ENCODE measurements at places on chromosomes 1 and 21.

DNA sequence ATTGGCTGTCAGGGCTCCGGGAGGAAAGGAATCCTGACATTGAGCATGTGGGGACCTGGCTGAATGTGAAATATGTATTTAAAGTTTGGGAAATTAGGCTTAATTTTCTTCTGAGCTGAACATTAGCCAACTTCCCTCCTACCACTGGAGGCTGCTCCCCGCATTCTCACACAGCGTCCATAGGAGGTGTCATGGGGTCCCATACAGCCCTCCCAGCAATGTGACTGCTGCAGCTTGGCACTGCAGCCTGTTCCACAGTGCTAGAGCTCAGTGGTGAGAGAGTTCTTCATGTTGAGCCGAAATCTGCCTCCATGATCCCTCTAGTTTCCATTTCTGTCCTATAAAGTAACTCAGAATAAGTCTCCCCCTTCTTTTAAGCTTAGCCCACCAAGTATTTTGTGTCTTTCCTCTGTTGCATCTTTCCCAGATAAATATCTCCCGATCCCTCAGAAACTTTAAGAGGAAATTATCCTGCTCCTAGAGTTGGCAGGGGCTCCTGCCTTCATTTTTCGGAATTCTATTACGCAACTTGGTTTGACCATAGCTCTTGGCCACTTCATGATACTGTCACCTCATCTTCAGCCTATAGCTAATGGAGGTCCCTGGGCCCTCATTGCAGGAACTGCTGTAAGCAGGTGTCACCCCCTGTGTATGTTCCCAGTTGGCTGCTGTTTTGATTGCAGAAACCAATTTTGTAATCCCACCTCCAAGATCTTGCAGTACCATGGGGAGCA is 2.0 kb downstream of the FCRL6 start:
- DNase-seq: no peak

DNA sequence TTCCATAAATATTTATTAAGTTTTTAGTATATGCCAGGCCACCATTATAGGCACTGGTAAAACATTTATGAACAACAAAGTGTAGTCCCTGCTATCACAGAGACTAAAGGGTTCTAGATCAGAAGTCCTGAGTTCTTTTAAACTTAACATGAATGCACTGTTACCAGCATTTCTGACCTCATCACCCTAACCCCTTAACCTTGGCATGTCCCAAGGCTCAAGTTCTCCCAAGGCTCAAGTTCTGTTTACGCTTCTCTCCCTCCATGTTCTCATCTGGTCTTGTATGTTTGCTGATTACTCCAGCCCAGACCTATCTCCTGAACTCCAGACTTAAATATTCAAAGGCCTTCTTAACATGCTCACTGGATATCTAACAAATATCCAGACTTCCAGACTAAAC is 54.5 kb downstream of the UBE2T start:
- DNase-seq: no peak

- DNase-seq: no peak
Measured at GRCh38 chr21:15804247-15805005, 74.6 kb downstream of the USP25 start.

DNA sequence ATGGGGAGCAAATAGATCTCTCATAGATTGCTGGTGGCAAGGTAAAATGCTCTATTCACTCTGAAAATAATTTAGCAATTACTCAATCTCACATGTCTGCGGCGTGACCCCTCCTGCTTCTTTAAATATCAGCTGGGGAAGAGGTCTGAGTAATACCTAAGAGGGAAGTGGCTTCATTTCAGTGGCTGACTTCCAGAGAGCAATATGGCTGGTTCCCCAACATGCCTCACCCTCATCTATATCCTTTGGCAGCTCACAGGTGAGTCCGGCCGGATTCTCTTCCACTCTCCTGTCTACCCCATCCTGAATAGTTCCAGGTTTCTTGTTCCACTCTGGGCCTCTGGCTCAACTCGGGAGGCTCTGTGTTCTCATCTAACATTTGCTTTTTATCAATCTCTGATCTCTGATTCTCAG is at the start of gene SLAMF7:
TSS of gene SLAMF7 (plus strand) at position 150 of the 414 bp plus-strand sequence. CDS start at position 205, 55 bp downstream.
- DNase-seq: peak; percentile 62

DNA sequence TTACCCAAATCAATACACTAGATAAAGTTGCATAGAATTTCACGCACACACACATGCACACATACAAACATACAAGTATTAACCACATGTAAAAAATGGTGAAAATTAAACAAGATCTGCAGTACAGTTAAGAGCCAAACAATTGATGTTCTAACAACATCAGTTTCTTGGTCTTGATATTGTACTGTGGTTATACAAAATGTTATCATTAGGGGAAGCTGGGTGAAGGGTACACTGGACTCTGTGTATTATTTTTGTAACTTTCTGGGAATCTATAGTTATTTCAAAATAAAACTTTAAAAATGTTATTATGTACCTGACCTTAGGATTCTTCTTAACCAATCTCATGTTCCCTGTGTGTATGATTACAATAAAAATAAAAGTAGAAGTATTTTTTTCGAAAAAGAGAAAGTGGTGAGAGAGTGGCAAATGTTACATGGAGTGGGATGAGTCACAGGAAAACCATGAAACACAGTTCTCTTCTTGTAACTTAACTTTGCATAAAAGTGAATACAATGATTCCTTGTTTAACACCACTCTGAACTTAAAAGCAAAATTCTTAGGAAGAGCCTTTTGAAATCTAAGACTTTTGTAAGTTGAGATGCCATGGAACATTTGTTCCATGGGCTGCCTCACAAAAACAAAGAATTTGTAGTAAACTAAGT is 101.6 kb upstream of the RUNX1 start:
- DNase-seq: no peak

DNA sequence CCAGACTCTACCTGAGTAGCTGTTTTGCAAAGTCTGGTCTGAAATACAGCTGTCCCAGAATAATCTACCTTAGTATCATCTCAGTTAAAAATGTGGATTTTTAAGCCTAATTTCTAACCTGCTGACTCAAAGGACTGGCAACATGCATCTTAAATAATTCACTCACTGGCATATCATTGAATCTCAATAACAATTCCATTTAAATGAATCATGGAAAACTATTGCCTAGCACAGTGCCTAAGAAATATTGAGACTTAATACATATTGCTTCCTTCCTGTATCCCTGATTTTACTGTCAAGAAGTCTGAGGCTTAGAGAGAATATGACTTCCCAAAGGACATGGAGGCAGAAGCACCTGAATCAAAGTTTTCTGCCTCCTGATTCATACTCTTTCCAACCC is 3.1 kb downstream of the CCDC190 start:
- no peak for DNase-seq

DNA sequence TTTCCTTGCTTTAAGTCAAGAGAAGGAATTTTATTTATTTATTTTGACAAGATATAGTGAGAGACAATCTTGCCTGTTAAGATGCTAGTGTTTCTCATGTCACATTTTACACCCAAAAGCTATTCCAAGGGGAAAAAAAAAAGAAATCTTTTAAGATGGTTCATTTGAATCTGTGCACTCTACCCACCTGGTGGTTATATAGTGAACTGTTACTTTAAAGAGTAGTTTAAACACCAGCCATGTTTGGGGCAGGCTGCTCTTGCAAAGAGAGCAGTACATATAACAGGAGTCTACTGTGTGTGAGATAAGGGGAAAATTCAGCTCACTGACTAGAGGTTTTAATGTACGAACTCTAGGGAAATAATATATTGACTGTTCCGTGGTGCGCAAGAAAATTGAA is 3.3 kb upstream of the ELAVL4 start:
- DNase-seq: no peak

- DNase-seq: no peak
Measured at GRCh38 chr21:36767096-36767495, 68.2 kb downstream of the SIM2 start.

DNA sequence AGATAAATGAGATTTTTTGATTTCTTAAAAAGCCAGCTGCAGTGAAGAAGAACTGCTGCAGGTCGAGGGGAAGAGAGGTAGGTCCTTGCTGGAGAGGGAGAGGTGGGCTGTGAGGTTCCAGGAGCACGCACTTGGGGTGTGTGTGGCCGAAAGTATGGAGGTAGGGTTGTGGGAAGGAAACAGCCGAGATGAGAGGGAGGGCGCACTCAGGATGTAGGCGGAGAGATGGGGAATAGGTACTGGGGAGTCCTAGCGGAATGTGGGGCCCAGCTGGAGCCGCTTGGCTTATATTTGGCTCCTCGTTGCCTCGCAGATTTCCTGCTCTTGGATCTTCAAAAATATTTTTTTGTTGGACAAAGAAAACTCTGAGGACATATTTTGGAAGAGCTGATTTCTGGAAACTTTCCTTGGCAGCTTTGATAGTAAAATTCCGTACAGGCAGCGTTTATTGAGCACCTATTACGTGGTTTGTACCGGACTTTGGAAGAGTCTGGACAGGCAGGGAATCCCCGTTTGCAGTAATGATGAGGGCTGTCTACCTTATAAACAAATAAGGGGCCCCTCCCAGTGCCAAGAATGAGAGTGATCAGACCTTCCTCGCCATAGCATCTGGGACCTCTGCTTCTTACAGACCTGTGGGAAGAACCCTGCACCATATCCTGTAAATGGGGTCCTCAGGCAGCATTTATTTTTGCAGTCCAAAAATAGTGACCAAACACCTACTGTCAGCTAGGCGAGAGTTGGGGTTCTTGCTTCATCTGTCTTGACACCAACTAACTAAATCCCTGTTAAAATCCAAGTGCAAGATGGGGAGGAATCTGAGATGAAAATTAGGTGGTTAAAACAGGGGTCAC is 1.5 kb downstream of the LRRC8D start:
- DNase-seq: no peak

DNA sequence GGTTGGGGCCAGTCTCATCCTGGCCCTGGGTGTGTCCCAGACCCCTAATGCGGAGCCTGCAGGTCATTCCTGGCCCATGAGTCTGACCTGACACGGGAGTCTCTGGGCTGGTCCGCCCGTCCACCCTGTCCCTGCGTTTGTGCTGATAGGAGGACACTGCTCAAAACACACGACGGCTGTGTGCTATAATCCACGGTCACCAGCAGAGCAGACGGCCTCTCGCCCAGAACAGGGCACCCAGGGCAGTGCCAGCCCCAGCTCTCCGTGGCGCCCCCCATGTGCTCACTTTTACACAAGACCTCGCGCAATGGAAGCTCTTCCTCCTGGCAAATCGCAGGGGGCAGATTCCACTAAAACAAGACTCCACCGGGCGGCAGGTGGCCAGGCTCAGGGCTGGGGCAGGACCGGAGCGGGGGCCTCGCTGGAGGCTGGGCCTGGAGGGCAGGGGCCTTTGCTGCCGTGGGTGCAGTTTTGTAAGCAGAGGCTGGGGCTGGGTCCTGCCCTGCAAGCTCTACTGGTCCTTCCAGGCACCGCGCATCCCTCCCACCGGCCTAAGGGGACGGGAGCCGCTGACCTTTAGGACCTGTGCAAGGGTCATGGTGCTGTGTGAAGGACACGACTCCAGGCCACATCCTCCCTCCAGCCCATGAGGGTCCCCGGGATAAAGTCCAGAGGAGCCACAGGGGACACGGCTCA is 10.6 kb upstream of the SLC19A1 start:
- DNase-seq: no peak

GRCh38 chr21:44677881-44678280 is 4.1 kb downstream of the KRTAP12-1 start:
- DNase-seq: no peak

DNA sequence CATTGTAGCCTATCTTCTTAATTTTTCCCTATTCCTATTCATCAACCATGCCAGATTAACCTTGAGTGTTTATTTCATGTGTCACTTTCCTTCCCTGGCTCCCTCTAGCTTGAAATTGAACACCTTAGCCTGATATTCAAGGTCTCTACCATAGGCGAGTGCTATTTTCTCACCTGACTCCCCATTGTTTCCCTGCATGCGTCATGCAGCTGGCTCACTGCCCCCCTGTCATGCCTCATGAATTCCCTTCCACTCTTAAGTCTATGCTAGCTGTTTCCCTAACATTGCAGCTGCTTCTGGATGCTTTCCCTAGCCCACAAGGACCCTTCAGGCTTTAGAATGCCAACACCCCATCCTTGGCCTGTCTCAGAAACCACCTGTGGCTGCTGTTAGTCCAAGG is 56.7 kb upstream of the CD1D start:
- DNase-seq: no peak

DNA sequence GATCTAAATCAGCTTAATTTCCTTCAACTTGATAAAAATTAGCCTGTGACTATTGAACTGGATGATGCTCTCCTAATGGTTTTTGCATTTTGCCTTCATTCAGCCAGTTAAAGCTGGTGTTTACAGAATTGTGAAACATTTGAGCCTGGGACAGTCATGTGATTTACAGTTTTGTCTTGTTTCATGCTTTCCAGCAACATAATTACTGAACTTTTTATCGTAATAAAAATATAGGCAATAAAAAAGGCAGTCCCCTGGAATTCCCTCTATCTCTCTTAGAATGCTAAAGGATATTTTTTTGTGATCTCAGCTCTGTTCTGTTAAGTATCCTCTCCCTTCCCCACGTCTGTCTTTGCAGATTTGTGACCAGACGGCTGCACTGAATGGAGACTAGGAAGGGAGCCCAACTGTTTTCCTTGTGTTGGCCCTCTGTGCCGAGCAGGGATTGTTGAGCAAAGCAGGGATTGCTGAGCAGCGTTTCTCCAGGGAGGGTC is 70.3 kb upstream of the RGL1 start:
- no peak for DNase-seq

DNA sequence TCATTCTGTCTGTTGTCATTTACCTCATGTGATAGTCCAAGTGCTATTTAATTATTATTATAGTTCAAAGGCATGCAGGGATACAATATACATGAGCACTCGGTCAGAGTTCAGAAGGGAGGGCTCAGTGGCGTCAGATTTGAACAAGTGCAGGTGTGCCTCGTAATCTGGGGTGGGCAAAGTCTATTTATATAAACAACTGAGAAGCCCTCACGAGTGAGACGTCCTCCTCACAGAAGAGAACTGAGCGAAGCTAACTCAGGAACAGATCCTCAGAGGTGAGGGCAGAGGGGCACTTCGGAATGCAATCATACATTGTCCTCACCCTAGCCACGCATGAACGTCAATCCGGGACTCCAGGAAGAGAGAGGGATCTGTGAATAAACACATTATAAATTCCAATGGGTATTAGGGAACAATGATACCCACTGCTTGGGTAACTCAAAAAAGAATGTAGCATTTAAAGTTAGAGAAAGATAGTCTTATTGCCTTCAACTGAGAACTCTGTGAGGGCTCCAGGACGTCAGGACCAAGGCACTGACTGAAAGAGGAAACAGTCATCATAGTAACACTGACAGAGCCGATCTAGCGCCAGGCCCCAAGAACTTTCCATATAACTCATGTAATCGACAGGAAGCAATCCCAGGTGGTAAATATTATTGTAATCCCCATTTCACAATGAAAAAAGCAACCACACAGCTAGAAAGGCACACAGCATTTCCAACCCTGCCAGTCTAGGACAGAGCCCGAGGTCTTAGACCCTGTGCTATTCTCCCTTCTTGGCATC is 127.1 kb upstream of the B3GALT2 start:
- DNase-seq: no peak

GRCh38 chr1:241825581-241825980 is 22.4 kb upstream of the EXO1 start:
- DNase-seq: no peak

- no peak for DNase-seq
Measured at GRCh38 chr1:186183219-186183618, 191.8 kb downstream of the TPR start.

DNA sequence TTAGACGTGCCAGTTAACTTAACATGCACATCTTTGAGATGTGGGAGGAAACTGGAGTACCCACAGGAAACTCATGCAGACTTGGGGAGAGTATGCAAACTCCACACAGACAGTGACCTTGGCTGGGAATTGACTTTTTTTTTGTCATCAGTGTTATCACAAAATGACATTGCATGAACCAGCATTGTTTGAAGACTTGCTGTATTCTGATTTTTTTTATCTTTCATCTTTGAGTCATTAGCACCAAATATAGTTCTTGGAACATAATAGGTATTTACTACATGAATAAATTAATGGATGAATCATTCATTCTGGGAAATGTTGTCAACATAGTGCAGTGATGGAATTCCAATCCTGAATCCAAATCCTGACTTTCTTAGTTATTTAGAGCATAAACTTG is 77.0 kb downstream of the ATF6 start:
- no peak for DNase-seq

Measured in CD4-positive, alpha-beta T cell treated with Interleukin-15 for 1 hour (primary cell).